Glomerular endothelial cell (primary cell): ENCODE measurements at places on chromosomes 6 and 20.

DNA sequence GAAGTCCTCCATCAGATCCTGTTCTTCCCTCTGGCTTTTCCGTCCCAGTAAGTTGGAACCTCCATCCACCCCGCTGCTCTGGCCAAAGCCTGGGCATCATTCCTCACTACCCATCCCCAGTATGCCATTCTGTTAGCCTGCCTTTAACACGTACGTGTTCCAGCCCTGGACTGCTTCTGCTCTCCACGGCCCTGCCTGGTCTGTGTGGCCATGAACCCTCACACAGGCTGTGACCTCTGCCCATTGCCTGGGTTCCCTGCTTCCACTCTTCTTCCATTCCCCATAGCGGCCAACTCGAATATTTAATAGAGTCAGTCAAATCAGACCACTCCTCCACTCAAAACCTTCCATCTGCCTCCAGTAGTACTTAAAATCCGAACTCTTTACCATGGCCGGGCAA, 29.4 kb downstream of the RALGAPA2 start:
- DNase-seq: no peak

- DNase-seq: no peak
These were observed 167.5 kb downstream of the ZFAND3 start for GRCh38 chr6:37987018-37987417.

- DNase-seq: no peak
These were observed 67.9 kb upstream of the RNF24 start for GRCh38 chr20:4083098-4083865.

DNA sequence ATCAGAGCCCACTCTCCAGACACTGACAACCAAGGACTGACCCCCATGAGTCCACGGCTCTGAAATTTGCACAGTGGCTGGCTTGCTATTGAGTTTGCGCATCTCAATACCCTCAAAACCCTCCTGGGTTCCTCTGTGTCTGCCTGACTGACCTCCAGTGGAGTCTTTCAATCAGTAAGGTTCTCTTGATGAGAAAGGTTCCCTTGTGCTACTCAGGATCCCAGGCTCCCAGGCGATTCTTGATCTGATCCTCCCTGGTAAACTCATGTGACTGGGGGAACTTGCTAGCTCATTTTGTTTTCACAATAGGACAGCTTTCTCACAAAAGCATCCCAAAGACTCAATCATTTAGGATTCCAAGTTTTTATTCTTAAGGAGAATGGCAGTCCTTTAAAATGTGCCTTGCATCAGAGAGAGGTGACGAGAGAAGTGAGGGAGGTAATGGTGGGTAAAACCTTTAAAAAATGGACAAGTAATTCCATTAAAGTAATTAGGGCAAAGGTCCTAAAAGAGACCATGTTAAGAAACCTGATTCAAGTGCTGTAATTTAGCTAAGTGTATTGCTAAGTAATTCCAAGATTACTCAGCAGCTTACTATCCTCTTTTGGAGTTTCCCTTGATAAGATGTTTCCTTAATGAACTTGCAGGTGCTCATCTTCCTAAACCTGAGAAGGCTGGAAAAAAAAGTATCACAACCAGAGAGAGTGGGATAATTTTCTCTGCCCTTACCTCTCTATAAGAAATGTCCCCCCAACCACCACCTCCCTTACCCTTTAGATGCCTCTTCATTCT, 304.7 kb upstream of the SGK1 start:
- DNase-seq: no peak

DNA sequence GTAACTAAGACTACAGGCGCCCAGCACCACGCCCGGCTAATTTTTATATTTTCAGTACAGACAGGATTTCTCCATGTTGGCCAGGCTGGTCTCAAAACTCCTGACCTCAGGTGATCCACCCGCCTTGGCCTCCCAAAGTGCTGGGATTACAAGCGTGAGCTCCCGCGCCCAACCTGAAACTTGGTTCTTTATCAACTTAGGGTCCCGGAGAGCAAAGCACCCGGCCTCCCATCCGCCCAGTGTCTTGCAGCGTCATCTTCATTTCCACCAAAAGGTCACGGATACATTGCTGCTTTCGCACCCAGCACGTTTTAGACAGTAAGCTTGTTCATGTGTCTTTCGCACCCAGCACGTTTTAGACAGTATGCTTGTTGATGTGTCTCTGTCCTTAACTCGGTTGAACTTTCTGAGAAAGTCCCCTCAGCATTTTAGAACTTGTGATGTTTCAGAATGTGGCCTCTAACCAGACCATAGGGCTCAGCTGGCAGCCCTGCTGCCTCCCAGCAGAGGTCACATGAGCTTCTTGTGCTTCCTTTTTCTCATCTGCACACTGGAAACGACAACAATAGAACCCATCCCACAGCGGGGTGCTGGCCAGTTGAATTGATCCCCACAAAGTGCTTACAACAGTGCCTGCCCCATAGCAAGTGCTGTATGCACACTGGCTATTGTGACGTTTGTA, 48.8 kb downstream of the PRR18 start:
- DNase-seq: no peak

DNA sequence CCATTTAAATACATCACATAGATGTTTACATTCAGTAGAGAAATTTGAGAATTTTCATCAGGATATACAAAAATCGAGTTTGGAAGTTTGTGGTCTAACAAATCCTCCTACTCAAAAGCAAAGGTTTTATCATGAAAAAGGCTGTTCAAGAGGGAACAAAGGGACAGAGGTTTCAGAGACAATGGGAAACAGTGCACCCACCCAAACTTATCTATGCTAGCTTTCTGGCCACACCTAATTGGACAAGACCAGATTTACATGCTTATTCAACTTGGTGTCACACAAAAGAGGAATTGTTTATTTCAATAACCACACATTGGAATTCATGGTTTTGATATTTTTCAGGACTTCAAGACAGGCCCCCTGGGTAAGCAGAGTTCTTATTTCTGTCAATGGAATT, 28.4 kb upstream of the RSPO3 start:
- DNase-seq: no peak

GRCh38 chr6:131950767-131951575, at the start of gene CCN2:
TSS of gene CCN2 (minus strand) at chr6:131951372. CDS start at chr6:131951172, 200 bp downstream.
- peak; percentile 99 for DNase-seq

GRCh38 chr20:11103866-11104265, 430.1 kb upstream of the JAG1 start:
- DNase-seq: no peak

- peak; percentile 42 for DNase-seq
These were observed 88.9 kb upstream of the ELOVL5 start for GRCh38 chr6:53437557-53438202.

GRCh38 chr6:132005178-132005577, 54.0 kb upstream of the CCN2 start:
- no peak for DNase-seq

DNA sequence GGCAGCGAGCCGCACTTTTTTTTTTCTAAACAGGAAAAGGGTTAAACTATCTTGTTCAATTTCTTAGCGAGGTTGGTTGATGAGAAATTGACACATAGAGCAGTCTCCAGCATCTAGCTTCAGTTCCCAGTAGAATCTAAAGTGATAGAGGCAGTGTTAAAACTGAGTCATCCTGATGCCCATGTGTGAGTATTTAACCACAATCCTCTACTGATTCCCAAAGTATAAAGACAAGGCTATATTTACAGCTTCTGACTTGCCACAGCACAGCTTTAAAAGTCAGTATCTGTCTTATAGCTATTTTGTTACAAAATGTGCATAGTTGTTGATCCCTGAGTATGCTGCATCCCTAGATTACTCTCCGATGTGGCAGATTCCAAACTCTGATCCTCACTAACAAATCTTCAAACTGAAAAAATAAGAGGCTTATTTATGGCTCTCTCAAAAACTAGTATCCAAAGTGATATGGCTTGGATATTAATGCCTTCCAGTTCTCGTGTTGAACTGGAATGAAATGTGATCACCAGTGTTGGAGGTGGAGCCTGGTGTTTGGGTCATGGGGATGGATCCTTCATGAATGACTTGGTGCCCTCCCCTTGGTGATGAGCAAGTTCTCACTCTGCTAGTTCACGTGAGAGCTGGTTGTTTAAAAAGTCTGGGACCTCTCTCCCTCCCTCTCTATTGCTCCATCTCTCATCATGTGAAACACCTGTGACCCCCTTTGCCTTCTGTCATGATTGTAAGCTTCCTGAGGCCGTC, 13.1 kb upstream of the POPDC3 start:
- DNase-seq: no peak

DNA sequence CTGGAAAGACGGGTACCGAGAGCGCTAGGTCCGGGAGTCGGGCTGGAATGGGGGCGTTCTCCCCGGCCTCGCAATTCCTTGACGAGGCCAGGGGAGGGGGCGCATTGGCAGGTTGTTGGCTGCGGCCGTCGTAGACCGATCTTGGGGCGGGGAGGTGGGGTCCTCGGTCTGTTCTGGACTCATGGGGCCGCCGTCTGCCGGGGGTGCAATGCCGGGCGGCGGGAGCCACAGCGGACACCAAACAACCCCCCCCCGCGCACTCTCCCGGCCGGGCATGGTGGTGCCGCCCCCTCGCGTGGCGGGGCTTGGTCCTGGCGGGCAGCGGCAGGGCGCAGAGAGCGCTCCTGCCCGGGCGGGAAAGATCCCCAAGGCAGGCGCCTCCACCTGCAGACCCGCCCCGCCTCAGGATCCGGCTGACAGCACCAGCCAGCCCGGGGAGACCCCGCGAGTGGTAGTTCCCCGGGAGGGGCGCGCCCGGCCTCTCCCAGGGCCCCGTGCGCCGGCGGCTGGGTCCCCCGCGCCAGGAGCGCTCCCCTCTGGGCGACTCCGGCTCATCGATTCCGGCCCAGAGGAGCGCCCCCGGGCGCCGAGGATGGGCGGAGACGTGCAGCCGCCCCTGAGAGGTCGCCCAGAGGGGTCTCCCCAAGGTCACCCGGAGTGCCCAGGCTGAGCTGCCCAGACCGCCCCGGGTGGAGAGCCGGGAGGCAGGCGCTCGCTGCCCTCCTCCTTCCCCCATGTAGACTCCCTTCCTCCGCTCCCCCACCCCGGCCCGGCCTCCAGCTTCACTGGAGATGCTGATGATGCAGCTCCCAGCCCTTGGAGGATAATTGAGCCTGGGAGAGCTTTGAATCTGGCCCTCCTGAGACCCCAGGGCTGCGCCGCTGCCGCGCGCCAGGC, 709 bp downstream of the PPP1R16B start:
- no peak for DNase-seq

- no peak for DNase-seq
These were observed 87.9 kb upstream of the ZNF217 start for GRCh38 chr20:53681352-53682212.

DNA sequence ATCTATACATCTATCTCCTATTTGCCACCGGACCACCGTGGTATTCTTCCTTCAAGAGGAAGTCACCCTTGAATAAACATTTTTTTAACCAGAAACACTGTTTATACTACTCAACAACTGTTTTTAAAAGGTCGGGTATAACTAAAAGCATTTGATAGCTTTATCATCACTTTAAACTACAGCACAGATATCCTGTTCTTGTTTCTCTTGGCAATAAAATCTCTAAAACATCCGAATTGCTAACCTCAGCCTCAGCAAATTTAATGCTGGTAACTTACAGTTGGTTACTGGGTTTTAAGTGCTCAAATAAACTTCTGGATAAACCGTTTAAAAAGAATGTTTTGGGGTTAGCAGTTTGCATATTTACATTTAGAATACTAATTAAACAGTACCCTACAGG, 20.4 kb downstream of the ZUP1 start:
- DNase-seq: peak; percentile 77
